ENCODE measurements at places on chromosomes 4 and X.

DNA sequence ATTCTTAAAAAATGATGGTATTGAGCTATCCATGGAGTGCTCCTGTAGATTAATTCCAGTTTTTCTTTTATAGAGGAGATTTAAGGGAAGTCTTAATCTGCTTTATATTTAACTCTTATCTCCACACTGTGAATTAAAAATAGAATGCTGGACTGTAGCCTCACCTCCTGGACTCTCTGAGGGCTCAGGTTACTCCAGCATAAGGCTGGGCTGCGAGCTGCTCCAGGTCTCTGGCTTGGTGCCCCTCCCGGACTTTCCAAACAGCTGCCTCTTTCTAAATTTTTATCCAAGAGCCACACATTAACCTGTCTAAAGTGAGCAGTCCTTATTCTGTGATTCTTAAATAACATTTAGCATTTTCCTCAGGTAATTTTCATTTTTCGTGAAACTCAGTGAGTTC, 218.7 kb upstream of the JADE1 start:
- DNase-seq = no peak

DNA sequence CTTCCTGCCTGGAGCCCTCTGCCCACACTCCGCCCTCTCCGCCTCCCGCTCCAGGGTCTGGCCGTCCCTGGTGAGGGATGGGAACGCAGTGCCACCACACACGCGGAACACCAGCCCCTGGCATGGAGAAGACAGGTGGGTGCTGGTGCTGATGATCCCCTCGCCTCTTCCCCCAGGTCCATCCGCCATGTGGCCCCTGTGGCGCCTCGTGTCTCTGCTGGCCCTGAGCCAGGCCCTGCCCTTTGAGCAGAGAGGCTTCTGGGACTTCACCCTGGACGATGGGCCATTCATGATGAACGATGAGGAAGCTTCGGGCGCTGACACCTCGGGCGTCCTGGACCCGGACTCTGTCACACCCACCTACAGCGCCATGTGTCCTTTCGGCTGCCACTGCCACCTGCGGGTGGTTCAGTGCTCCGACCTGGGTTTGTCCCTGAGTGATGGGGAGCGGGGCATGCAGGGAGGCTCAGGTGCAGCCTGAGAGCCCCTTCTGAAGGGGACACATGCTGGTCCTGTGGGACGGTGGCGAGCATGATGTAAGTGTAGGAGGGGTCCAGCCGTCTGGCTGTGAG, 9.8 kb downstream of the BGN start:
- no peak for DNase-seq

DNA sequence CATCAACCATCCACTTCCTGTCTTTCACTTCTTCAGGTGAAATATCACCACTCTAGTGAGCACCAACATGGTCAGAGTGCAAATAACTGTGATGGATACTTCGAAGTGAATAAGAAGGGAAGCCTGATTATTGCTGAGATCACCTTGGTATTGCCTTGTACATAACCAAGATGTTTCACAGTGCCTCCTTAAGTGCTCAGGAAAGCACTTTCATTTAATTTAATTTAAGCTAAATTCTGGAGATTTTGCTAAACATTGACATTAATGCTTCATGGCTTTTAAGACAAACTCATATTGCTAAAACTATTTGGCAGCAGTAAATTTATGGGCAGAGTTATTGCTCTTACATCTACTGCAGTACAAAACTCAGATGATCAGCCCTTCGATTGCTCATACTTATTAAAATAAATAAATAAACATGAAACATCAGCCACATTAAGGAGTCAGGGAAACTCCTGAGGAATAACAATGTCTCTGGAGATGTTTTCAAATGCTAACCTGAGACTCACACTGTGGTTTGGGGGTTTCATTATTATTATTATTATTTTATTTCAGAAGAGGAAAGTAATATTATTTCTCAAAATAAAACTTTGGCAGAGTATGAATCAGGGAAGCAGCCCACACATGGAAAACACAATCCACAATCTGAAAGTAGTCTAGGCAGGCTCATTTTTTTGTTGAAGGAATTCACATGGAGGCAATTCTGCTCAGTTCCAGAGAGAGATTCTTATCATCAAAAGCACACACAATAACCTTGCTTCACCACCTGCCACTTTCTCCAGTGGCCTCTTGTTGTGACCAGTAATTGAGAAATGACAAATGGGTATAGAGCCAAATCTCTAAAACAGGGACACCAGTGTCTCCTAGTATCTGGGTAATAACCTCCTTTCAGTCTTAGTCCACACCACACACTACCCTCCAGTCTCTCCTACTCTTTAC, 344.2 kb downstream of the MAPK10 start:
- no peak for DNase-seq

DNA sequence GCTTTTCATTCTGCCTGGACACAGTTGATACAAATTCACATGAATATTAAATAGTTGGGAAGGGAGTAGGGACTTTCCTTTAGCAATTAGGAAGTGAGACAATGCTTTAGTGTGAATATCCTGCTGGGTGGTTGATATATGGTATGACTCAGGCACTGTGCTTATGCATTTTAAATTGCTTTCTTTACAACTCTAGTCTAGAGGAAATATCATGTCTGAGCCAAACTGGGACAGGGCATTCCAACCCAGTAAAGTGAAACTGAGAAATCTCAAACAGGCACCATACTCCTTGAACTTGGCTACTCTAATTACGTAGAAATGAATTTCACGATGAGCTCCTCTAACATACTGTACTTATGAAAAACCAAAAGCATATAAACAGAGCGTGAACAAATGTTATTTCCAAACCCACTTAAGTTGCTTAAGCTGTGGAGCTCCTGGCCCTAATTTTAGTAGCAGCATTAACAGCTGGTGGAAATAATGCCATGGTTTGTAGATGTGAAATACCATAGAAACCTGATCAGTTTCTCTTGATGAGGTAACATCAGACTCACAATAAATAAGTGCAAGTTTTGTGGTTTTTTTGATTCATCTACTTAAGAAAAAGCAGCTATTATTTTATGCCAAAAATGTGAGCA, 242.9 kb upstream of the GK2 start:
- DNase-seq = no peak

- no peak for DNase-seq
Observed at GRCh38 chr4:80072228-80072743, 743 bp downstream of the ANTXR2 start.

DNA sequence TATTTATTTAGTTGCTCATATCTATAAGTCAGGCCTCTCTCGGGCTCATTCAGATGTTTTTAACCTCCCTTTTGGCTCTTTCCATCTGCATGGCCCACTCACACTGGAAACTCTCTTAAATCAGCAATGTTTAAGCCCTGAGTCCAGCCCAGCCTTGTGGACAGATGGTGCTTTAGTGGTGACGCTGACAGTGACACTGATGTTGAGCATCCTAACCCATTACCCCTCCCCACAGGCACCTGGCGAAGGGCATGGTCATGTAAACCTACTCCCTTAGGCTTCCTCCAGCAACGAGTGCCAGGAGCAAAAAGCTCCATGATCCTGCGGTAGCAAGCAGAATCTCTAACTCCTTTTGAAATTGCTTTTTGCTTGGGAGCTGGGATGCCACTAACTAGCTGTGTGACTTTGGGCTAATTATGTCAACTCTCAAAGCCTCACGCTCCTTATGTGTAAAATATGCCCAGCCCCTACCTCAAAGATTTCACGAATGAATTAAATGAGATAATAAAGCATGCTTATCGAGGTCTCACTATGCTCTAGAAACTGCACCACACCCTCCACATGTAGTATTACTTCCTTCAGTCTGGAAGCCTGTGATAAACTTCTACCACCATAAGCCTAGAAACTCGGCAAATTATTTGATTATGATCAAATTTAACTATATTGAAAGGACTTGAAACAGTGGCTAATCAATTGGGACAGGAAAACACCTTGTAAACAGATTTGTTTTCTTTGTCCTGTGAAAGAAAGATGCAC, 569.4 kb downstream of the BCOR start:
- DNase-seq = no peak

GRCh38 chr4:11005300-11005699, 320.7 kb upstream of the CLNK start:
- DNase-seq = no peak

- no peak for DNase-seq
Observed at GRCh38 chrX:112056886-112057285, 25.7 kb downstream of the TRPC5 start.

- DNase-seq = no peak
Observed at GRCh38 chr4:75561789-75562188, 5.9 kb downstream of the ODAPH start.

DNA sequence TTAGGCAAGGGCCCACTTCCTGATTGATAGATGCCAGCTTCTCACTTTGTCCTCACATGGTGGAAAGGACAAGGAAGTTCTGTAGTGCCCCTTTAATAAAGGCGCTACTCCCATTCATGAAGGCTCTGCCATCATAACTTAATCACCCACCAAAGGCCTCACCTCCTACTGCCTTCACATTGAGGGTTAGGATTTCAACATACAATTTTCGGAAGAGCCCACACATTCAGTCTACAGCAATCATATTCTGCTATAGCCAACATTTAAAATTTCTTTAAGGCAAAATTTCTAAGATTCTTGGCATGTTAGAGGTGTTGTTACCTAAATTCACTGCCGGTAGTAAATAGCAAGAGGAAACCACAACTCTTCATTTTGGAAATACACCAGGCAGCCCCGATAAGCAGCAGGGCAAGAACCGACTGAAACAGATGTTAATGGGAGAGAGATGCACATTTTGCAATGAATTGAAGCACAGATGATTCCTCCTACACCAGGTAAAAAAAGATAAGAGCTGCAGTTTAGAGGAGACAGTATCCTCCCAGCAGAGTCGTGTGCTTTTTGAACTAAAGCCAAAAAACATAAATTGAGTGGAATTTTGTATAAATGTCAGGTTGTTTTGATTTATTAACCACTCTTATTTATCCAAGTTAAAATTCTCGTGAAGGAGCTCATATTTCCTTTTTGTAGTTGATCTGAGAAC, 594.9 kb downstream of the KCTD8 start:
- DNase-seq = no peak

GRCh38 chr4:93771640-93772411, 56.7 kb upstream of the ATOH1 start:
- DNase-seq = no peak

DNA sequence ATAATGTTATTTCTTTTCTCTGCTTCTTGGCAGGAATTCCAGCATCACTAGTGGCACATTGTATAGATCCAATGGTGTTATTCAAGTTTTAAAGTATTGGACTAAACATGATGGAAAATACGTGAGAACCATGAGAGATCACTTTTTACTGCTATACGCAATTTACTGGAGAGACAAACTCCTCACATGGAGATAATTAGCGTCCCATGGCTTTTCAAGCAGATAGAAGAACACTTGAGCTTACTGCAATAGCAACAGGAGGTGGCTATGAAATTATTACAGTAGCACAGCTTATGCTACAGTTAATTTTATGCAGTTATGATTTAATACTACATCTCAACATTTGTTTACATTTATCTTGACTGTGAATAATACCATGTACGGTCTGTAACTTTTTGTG, 11.9 kb upstream of the TMEM185A start:
- DNase-seq = no peak
